Stomach (tissue), 19 donors: ENCODE measurements at places on chromosomes 5 and 9. TPM values are rescaled to one million over a fixed set of nuclear protein-coding genes. Genes with fewer than 3 reads are reported as not detected.

DNA sequence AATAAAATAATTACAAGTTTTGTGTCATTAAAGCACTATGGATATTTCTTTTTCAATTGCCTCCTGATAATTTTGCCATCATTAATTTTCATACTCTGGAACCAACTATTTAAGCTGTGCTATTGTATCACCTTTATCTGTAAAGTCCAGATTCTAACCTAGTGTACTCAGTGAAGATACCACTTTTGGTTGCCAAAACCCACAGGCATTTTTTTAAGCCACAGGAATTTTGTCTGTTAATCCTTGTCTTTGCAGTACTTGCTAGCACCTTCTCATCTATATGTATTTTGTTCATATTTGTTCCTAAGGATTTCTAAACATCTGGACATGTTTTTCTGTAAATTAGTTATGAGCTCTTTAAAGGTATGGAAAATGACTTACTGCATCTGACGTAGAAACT lies 481.4 kb upstream of the DAB2 start:
- no peaks in the 10 kb centered on the region for H3K27me3 ChIP-seq
- no peaks in the 10 kb centered on the region for H3K36me3 ChIP-seq
- no peaks in the 10 kb centered on the region for H3K4me1 ChIP-seq
- no peak overlapping the region for H3K4me3 ChIP-seq

- peak; percentile 51 for DNase-seq
- H3K27ac ChIP-seq = no peak overlapping the region
- H3K4me1 ChIP-seq = peaks cover 15% of the 10 kb centered on the region
- peaks cover 47% of the 10 kb centered on the region for H3K27me3 ChIP-seq
- no peaks in the 10 kb centered on the region for H3K36me3 ChIP-seq
Observed at GRCh38 chr5:115179394-115180164, 9.9 kb upstream of the TRIM36 start.

GRCh38 chr5:72252574-72253155 lies 67.4 kb downstream of the MRPS27 start:
- H3K4me3 ChIP-seq = no peak overlapping the region
- DNase-seq = no peak
- no peak overlapping the region for H3K27ac ChIP-seq
- H3K36me3 ChIP-seq = no peaks in the 10 kb centered on the region
- peaks cover 53% of the 10 kb centered on the region for H3K4me1 ChIP-seq
- H3K27me3 ChIP-seq = no peaks in the 10 kb centered on the region

- H3K27ac ChIP-seq = no peak overlapping the region
- H3K4me1 ChIP-seq = no peaks in the 10 kb centered on the region
- DNase-seq = no peak
- H3K4me3 ChIP-seq = no peak overlapping the region
- H3K36me3 ChIP-seq = no peaks in the 10 kb centered on the region
Observed at GRCh38 chr5:94274707-94275106, 343.7 kb downstream of the KIAA0825 start.

- H3K4me1 ChIP-seq = no peaks in the 10 kb centered on the region
- no peak overlapping the region for H3K4me3 ChIP-seq
- H3K27ac ChIP-seq = no peak overlapping the region
- no peaks in the 10 kb centered on the region for H3K27me3 ChIP-seq
- H3K36me3 ChIP-seq = no peaks in the 10 kb centered on the region
Observed at GRCh38 chr5:35138232-35138631, 90.5 kb upstream of the AGXT2 start.

The ECSCR gene
- total RNA-seq = 15.2 TPM

The SLC27A4 gene
- total RNA-seq = 21.0 TPM

The CMBL gene
- 18.4 TPM for total RNA-seq

DNA sequence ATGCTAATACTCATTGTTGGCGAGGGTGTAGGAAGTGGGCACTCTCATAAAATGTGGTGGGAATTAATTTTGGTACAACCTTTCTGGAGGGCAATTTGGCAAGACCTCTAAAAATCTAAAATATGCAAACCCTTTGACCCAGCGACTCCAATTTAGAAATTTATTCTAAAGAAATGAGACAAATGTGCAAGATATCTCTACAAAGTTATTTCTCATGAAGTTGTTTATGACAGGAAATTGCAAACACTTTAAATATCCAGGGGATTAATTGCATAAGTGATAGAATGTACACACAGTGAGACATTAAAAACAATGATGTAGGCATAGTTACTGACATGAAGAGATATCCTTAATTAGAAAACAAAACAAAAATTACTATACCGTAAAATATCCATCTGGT lies 246.3 kb upstream of the MAP3K1 start:
- H3K36me3 ChIP-seq = no peaks in the 10 kb centered on the region
- no peak for DNase-seq
- no peak overlapping the region for H3K27ac ChIP-seq
- H3K27me3 ChIP-seq = no peaks in the 10 kb centered on the region
- no peaks in the 10 kb centered on the region for H3K4me1 ChIP-seq
- H3K4me3 ChIP-seq = no peak overlapping the region

DNA sequence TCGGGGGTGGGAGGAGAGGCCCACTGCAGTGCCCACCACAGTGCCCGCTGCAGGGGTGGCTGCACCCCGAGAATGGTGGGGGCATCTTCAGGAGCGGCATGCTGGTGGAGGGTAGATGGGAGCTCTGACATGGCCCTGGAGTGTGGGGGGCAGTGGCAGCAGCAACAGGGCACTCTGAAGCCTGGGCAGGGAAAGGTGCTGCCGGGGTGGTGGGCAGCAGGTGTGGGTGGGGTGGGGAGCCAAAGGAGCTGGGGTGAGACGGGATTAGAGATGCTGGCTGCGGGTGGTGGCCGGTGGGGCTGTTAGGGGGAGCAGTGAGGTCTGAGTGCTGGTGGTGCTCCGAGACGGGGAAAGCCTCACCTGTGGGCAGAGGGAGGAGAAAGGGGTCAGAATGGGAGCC lies 18.0 kb downstream of the FAM193B start:
- no peak for DNase-seq
- peaks cover 33% of the 10 kb centered on the region for H3K4me1 ChIP-seq
- no peak overlapping the region for H3K27ac ChIP-seq
- no peak overlapping the region for H3K4me3 ChIP-seq
- H3K27me3 ChIP-seq = no peaks in the 10 kb centered on the region
- peaks cover 77% of the 10 kb centered on the region for H3K36me3 ChIP-seq

The PCDHB7 gene
- total RNA-seq = not detected

GRCh38 chr9:16039218-16039987 lies 486.6 kb downstream of the CCDC171 start:
- DNase-seq = no peak
- H3K4me3 ChIP-seq = no peak overlapping the region
- no peak overlapping the region for H3K27ac ChIP-seq
- no peaks in the 10 kb centered on the region for H3K4me1 ChIP-seq
- H3K27me3 ChIP-seq = no peaks in the 10 kb centered on the region
- no peaks in the 10 kb centered on the region for H3K36me3 ChIP-seq

- H3K27ac ChIP-seq = no peak overlapping the region
- H3K4me1 ChIP-seq = no peaks in the 10 kb centered on the region
- peak; percentile 37 for DNase-seq
- peaks cover 7% of the 10 kb centered on the region for H3K27me3 ChIP-seq
- no peaks in the 10 kb centered on the region for H3K36me3 ChIP-seq
- H3K4me3 ChIP-seq = no peak overlapping the region
Observed at GRCh38 chr5:38009749-38010358, 170.0 kb upstream of the GDNF start.

GRCh38 chr9:127181315-127181580 lies 58.8 kb upstream of the ANGPTL2 start:
- H3K4me1 ChIP-seq = peaks cover 42% of the 10 kb centered on the region
- no peaks in the 10 kb centered on the region for H3K36me3 ChIP-seq
- peak; percentile 17 for DNase-seq
- no peak overlapping the region for H3K27ac ChIP-seq
- H3K27me3 ChIP-seq = no peaks in the 10 kb centered on the region
- H3K4me3 ChIP-seq = no peak overlapping the region

DNA sequence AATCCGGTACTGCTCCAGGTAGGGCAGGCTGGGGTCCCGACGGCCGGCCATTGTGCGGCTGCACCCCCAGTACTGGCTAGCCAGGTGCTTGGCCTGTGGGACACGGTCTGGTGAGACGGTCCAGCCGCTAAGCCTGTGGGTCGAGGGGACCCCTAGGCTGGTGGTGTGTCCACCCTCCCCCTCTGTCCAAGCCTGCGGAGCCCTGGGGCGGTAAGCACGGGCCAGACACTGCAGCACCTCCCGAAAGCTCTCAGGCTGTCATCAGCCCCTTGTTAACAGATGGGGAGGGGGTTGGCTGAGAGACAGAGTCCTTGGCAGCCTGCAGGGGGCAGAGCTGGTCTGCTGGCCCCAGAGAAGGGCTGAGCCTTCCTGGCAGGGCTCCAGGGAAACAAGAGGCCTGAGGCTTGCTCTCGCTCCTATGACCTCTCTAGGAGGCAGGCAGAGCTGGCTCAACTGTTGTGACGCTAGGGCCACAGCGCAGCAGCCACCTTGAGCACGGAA lies 11.8 kb upstream of the MRNIP start:
- DNase-seq = peak; percentile 62
- no peaks in the 10 kb centered on the region for H3K4me1 ChIP-seq
- peaks cover 97% of the 10 kb centered on the region for H3K36me3 ChIP-seq
- no peak overlapping the region for H3K4me3 ChIP-seq

The CTSV gene
- 7.7 TPM for total RNA-seq

DNA sequence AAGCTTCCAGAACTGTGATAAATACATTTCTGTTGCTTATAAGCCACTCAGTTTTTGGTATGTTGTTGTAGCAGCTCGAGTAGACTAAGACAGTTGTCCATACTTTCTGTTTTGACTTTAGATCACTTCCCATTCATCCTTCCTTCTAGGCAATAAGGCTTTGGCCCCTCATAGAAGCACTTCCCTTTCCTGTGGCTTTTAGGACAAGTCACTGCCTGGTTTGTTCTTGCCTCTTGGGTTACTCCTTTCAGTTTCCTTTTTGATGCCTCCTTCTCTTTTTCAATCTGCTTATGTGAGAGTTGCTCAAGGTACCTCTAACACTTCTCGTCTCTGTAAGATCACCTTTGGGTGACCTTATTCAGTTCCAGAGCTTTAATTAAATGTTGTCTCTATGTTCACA lies 72.4 kb upstream of the NTRK2 start:
- H3K27ac ChIP-seq = no peak overlapping the region
- H3K36me3 ChIP-seq = no peaks in the 10 kb centered on the region
- no peaks in the 10 kb centered on the region for H3K27me3 ChIP-seq
- peak; percentile 12 for DNase-seq

DNA sequence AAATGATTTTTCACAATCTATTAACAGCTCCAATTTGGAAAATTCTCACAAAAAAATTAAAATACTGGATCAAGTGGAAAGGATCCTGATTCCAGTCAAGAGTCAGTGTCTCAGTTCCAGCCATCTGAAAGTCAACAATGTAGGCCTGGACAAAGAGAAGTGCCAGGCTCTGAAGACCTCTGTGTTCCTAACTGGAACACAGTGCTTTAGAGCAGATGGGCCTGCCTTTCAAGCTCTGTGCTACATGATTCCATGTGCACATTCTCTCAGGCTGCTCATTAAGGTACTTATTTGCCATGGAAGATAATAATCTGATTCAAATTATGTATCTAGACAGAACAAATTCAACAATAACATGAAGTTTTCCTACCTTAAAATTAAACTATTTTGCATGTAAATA lies 30.2 kb upstream of the ALDH1A1 start:
- H3K4me3 ChIP-seq = no peak overlapping the region
- peak; percentile 59 for DNase-seq
- peaks cover 77% of the 10 kb centered on the region for H3K4me1 ChIP-seq
- no peaks in the 10 kb centered on the region for H3K27me3 ChIP-seq
- no peaks in the 10 kb centered on the region for H3K36me3 ChIP-seq
- peak overlapping the region; percentile 66 for H3K27ac ChIP-seq

The BARHL1 gene
- not detected for total RNA-seq

DNA sequence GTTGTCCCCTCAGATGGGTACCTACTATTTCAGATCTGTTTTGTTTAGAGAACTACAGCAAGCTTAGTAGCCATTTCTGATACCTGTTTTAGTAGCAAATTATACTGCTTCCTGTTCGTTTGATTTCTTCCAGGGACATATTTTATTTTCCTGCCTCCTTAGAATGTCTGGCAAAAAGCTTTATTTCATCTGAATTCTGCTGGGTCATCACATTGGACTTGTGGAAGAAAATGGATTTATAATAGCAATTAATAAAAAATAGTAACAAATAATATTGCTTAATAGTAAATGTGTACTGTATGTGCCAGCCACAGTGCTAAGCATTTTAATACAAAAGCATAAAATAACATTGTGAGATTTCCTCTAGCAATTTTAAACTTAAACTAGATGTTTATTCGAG lies 79.4 kb downstream of the SH3GL2 start:
- no peaks in the 10 kb centered on the region for H3K4me1 ChIP-seq
- H3K36me3 ChIP-seq = no peaks in the 10 kb centered on the region
- H3K27ac ChIP-seq = no peak overlapping the region
- no peak for DNase-seq
- no peak overlapping the region for H3K4me3 ChIP-seq

- no peaks in the 10 kb centered on the region for H3K4me1 ChIP-seq
- no peaks in the 10 kb centered on the region for H3K27me3 ChIP-seq
- H3K36me3 ChIP-seq = no peaks in the 10 kb centered on the region
Observed at GRCh38 chr5:52999344-52999949, 10.3 kb downstream of the ITGA2 start.

DNA sequence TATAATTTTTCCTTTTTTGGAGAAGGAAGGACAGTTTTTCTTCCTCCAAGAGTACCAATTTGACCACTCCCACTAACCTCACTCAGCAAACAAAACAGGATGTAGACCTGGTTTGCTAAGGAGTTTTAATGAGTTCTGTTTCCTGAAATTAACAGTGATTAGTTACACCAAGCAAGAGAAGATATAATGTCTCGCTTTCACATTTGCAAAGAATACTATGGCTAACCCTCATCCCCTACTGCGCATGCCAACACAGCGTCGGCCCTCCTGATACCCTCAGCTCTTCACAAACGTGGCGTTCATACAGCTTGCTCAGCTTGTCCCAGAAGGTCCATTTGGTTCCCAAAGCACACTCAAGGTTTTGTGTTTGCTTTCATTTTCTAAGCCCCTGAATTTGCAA lies 41.9 kb upstream of the IPPK start:
- H3K27me3 ChIP-seq = no peaks in the 10 kb centered on the region
- H3K4me3 ChIP-seq = no peak overlapping the region
- peaks cover 76% of the 10 kb centered on the region for H3K36me3 ChIP-seq
- peaks cover 9% of the 10 kb centered on the region for H3K4me1 ChIP-seq

DNA sequence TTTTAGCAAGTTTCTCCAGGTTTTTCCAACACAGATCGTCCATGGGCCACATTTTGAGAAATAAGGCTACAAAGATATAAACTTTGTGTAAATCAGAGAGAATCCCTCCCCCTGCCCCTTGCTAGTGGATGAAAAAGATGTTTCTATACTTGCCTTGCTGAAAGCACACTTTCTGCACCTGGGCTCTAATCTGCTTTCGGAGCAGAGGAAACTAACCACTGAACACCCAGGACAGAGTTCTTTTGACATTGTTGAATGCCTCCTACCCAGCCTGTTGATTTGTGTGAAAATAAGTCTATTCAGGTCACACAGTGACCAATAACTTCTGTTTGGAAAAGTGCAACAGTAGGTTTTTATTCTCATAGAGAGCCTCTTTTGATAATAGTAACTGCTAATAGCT lies 7.5 kb downstream of the ADRB2 start:
- no peaks in the 10 kb centered on the region for H3K4me1 ChIP-seq
- no peaks in the 10 kb centered on the region for H3K36me3 ChIP-seq
- DNase-seq = no peak
- no peak overlapping the region for H3K27ac ChIP-seq
- no peak overlapping the region for H3K4me3 ChIP-seq

- peak; percentile 44 for DNase-seq
- H3K27me3 ChIP-seq = no peaks in the 10 kb centered on the region
- no peak overlapping the region for H3K27ac ChIP-seq
Observed at GRCh38 chr9:87682618-87683017, 43.3 kb upstream of the CTSL start.
